ENCODE measurements at places on chromosomes 16 and 17.
A peak's percentile ranks its signal among the peaks of the same experiment; 100 is the strongest.

- peaks cover 2% of the 10 kb centered on the region for H3K4me1 ChIP-seq
- DNase-seq, result no peak
- H3K27me3 ChIP-seq, result no peaks in the 10 kb centered on the region
These were observed 30.5 kb downstream of the GPT2 start for GRCh38 chr16:46914556-46915201.

DNA sequence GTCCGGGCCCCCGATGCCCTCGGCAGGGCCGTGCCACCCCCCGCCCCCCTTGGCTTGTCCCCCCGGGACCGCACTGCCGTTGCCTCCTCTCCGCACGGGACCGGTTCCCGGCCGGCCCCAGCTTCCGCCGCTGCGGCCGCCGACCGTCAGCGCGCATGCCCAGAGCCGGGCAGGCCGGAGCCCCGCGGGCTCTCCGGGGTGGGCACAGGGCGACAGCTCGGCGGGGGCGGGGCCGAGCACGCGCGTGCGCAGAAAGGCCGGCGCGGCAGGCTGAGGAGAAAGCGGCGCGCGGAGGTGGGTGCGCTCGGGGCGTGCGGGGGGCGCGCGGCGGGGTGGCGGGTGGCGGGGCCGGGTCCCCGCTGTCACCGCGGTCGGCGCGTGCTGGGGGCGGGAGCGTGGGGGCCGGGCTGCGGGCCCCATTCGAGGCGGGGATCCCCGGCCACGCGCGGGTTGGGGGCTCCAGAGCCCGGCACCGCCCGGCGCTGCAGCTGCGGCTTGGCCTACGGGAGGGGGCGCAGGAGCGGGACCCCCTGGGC is at the start of gene TBC1D24:
TSS of gene TBC1D24 (plus strand) at position 251 of the 536 bp plus-strand sequence. CDS start 21,022 bp downstream, outside the sequence.
- H3K27ac ChIP-seq, result no peak within 1 kb of the TSS
- H3K36me3 ChIP-seq, result no peaks in the 10 kb centered on the region
- peak; percentile 88 for DNase-seq
- peaks cover 25% of the 10 kb centered on the region for H3K4me1 ChIP-seq
- peaks cover 7% of the 10 kb centered on the region for H3K27me3 ChIP-seq

GRCh38 chr16:56709443-56710040 is 20.4 kb upstream of the NUP93 start:
- H3K4me1 ChIP-seq, result peaks cover 28% of the 10 kb centered on the region
- no peaks in the 10 kb centered on the region for H3K27me3 ChIP-seq
- peak overlapping the region; percentile 95 for H3K27ac ChIP-seq

GRCh38 chr16:68296291-68296690 is 14.5 kb downstream of the SLC7A6OS start:
- peaks cover 25% of the 10 kb centered on the region for H3K4me1 ChIP-seq
- H3K27me3 ChIP-seq, result no peaks in the 10 kb centered on the region
- H3K36me3 ChIP-seq, result peaks cover 95% of the 10 kb centered on the region
- no peak overlapping the region for H3K4me3 ChIP-seq
- H3K27ac ChIP-seq, result peak overlapping the region; percentile 9

GRCh38 chr17:42878123-42878880 is 22.3 kb upstream of the G6PC1 start:
- H3K4me1 ChIP-seq, result no peaks in the 10 kb centered on the region
- no peak overlapping the region for H3K27ac ChIP-seq
- H3K27me3 ChIP-seq, result peaks cover 11% of the 10 kb centered on the region
- no peaks in the 10 kb centered on the region for H3K36me3 ChIP-seq
- no peak overlapping the region for H3K4me3 ChIP-seq

- peaks cover 4% of the 10 kb centered on the region for H3K27me3 ChIP-seq
- no peak for DNase-seq
- H3K36me3 ChIP-seq, result no peaks in the 10 kb centered on the region
- H3K4me1 ChIP-seq, result no peaks in the 10 kb centered on the region
- H3K27ac ChIP-seq, result no peak overlapping the region
- H3K4me3 ChIP-seq, result no peak overlapping the region
These were observed 31.4 kb upstream of the CNEP1R1 start for GRCh38 chr16:49993579-49993978.

DNA sequence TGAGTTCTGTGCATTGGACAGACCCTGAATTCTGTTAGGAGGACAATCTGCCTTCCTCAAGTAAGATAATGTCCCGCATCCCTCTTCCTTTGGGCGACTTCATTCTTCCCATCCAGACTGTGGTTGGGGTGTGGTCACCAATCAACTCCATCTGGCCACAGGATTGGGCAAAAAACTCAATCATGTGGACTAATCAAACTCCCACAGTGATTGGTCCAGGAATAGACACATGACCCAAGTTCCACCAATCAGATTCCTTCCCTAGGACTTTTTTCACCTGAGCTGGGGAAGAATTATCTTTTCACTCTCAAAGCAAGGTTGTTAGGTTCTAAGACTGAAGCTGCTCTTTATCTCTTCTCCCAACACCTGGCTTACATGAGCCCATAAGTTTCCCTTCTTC is 13.2 kb upstream of the NKD1 start:
- no peaks in the 10 kb centered on the region for H3K36me3 ChIP-seq
- H3K27me3 ChIP-seq, result no peaks in the 10 kb centered on the region
- DNase-seq, result no peak
- no peak overlapping the region for H3K27ac ChIP-seq
- H3K4me1 ChIP-seq, result peaks cover 3% of the 10 kb centered on the region

- H3K4me1 ChIP-seq, result peaks cover 45% of the 10 kb centered on the region
- H3K27me3 ChIP-seq, result no peaks in the 10 kb centered on the region
- no peak overlapping the region for H3K4me3 ChIP-seq
- DNase-seq, result no peak
- H3K36me3 ChIP-seq, result no peaks in the 10 kb centered on the region
These were observed 32.6 kb downstream of the DCUN1D3 start for GRCh38 chr16:20867585-20867984.

All from naive thymus-derived CD8-positive, alpha-beta T cell (primary cell).